Fibroblast of the aortic adventitia (primary cell): ENCODE measurements at places on chromosomes 4 and X. TPM values are rescaled to one million over a fixed set of nuclear protein-coding genes. Genes with fewer than 3 reads are reported as not detected.

The FOXR2 gene
- not detected in 2 replicates for total RNA-seq

The TMPRSS11F gene
- not detected in 2 replicates for total RNA-seq

The DNAJB14 gene
- 36.8 and 49.1 TPM in 2 replicates for total RNA-seq

The SLC10A6 gene
- total RNA-seq: 0.18 TPM in 1 of 2 replicates, not detected in the other

The SSX4 gene
- not detected in 2 replicates for total RNA-seq

The NALF2 gene
- not detected in 2 replicates for total RNA-seq

The SLC2A9 gene
- 0.74 and 0.90 TPM in 2 replicates for total RNA-seq

The UGT8 gene
- 0.27 and 0.33 TPM in 2 replicates for total RNA-seq

The CCDC110 gene
- 4.2 and 5.4 TPM in 2 replicates for total RNA-seq

The PPP1R2C gene
- not detected in 2 replicates for total RNA-seq

The IL2 gene
- not detected in 2 replicates for total RNA-seq

The NAP1L3 gene
- total RNA-seq: 12.4 and 15.8 TPM in 2 replicates

The HHIP gene
- 3.8 and 16.0 TPM in 2 replicates for total RNA-seq

The ASB9 gene
- 0.18 TPM in 1 of 2 replicates, not detected in the other for total RNA-seq

The ARHGEF6 gene
- total RNA-seq: 8.2 and 10.0 TPM in 2 replicates

The AFP gene
- total RNA-seq: 0.90 TPM in 1 of 2 replicates, not detected in the other

The ZXDA gene
- total RNA-seq: 5.2 and 7.6 TPM in 2 replicates

The RBMXL3 gene
- not detected in 2 replicates for total RNA-seq

The ATG4A gene
- total RNA-seq: 12.7 and 14.8 TPM in 2 replicates

The DOK7 gene
- total RNA-seq: not detected in 2 replicates

The STPG2 gene
- total RNA-seq: 0.18 TPM in 1 of 2 replicates, not detected in the other

The GLRA3 gene
- total RNA-seq: not detected in 2 replicates
